ENCODE measurements at places on chromosomes 11 and 22. TPM values are rescaled to one million over a fixed set of nuclear protein-coding genes. Genes with fewer than 3 reads are reported as not detected.
A peak's percentile ranks its signal among the peaks of the same experiment; 100 is the strongest.

- no peak for DNase-seq
Observed at GRCh38 chr11:16293204-16293681, 63.1 kb downstream of the SOX6 start.

DNA sequence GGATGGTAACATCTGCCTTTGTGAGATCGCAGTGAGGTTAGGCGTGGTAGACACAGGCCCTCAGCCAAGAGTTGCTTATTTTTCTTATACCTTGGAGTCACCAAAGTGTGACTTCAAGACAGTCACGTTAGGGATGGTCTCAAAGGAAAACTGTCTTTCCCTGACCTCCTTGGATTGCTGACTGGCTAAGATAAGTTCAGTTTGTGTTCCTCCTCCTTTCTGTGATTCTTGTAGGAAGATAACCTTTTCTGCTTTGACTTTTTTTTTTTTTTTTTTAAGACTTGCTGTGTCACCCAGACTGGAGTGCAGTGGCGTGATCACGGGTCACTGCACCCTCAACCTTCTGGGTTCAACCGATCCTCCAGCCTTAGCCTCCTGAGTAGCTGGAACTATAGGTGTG, 23.1 kb downstream of the TAB1 start:
- no peak for DNase-seq

- no peak for DNase-seq
Observed at GRCh38 chr11:26847459-26847858, 125.6 kb upstream of the SLC5A12 start.

DNA sequence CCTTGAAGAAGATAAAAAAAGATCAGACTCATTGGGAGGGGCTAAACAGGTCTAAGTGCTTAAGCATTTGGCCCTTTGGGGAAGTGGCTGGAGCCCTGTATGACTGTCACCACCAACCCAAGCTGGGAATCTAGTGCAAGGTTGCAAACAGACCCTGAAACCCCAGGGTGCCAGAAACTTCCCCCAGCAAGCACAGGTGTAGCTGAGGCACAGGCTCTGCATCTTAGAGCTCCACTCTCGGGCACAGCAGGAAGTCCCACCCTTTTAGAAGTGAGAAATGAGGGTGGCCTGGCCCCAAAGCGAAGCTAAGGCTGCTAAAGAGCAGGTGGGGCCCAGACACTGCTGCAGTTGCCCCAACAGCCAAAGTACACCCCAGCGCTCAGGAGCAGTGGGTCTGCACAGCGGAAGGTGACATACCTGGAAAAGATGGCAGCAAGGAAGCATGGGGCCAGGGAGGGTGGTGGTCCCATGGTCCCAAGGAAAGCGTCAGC, 5.8 kb upstream of the KDM2A start:
- no peak for DNase-seq

DNA sequence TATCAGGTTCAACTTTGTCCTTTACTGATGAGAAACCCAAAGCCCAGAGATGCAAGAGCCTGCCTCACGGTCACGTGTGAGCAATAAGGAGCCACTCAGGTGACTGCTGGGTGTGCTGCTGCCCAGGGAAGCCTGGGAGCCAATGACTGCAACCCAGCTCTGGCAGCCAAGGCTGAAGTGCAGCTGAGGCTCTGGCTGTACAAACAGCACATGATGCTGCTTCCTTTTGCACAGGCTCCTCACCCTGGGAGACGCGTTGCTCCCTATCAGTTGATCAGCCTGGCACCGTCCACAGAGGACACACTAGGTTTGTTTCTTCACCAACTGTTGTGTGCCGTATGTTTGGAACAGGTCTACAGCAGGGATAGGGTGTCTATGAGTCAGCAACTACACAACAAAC, 168.7 kb downstream of the EFCAB6 start:
- DNase-seq, result no peak

GRCh38 chr11:16511116-16512114, 155.1 kb upstream of the SOX6 start:
- DNase-seq, result peak; percentile 1

GRCh38 chr11:31664129-31664528, 147.0 kb downstream of the PAX6 start:
- DNase-seq, result no peak

DNA sequence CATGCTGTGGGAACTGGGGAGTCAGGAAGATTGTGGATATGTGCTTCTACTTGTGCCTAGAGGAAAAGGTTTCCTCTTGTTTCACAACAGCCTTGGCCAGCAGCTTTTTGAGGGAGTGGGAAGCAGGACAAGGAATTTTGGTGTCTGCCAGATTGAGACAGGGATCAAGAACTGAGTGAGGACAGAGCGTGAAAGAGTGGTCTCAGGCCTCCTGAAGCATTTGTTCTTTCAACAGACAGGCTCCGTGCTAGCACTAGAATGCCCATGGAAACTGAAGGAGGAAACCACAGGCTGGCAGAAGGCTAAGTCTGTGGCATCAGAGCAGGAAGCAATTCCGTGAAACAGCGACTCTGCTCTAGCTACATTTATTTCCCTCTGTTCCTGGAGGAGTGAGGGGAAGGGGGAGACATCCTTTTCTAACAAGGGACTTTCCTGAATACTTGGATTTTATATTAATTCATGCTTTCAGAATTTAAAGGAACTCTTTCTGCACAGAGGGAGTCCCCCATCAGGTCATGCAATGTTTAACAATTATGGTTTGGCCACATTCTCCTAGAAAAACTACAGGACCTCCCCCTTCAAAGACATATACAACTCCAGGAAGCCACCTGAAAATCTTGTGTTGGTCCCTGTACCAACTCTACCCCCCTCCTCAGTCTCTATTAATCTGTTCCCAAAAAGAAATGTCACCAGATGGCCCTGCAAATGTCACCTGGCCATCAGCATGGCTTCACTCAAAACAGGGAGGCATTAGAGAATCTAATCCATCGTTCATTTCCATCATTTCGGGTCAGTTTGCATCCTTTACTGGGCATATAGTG, 96.1 kb downstream of the SYT9 start:
- DNase-seq, result no peak

DNA sequence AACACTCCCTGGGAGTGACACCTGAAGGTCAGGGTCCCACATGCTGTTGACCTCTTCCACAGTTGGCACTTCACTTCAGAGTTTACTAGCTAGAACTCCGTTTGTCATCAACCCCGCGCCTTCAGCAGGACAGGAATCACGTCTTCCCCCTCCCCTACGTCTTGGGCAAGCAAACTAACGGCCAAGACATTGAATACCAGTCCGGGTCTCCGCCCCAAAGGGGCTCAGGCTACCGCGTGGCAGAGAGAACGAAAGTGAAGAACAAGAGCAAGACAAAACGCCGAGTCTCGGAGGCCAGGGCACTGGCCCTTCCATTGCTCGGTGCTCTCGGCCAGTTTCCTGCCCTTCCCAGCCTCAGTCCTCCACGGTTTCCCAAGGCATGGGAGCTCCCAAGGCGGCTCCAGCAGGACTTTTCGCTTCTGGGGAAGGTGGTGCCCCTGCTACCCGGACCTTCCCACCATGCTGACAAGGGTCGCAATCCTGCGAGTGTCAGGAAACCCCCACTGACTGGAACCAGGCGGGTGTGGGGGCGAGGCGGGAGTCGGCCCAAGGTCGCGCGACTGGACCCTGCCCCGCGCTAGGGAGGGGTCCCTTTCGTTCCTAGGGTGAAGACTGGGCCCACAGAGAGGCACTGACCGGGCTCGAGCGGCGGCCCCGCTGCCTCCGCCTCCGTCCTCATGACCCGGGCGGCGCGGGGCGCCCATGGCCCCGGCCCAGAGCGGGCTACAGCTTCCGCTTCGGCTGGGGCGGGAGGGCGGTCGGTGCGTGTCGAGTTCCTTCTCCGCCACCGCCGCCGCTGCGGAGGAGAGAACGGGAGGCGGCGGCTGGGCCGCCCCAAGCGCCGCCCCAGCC, at the start of gene GUCD1:
TSS of gene GUCD1 (minus strand) at position 826 of the 852 bp plus-strand sequence. CDS start at position 679, 147 bp downstream.
- peak; percentile 40 for DNase-seq

DNA sequence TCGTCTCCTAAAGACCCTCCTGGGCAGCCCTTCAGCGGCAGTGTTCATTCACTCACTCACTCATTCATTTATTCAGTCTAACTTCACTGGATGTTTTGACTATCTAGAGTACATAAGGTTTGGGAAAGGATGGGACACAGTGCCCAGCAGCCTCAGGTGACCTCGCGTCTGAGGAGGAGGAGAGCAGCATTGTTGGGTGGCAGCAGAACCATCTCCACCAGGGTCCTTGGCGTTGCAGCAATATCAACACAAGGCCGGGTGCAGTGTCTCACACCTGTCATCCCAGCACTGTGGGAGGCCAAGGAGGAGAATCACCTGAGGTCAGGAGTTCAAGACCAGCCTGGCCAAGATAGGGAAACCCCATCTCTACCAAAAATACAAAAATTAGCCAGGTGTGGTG, 408.0 kb downstream of the BRD1 start:
- no peak for DNase-seq

DNA sequence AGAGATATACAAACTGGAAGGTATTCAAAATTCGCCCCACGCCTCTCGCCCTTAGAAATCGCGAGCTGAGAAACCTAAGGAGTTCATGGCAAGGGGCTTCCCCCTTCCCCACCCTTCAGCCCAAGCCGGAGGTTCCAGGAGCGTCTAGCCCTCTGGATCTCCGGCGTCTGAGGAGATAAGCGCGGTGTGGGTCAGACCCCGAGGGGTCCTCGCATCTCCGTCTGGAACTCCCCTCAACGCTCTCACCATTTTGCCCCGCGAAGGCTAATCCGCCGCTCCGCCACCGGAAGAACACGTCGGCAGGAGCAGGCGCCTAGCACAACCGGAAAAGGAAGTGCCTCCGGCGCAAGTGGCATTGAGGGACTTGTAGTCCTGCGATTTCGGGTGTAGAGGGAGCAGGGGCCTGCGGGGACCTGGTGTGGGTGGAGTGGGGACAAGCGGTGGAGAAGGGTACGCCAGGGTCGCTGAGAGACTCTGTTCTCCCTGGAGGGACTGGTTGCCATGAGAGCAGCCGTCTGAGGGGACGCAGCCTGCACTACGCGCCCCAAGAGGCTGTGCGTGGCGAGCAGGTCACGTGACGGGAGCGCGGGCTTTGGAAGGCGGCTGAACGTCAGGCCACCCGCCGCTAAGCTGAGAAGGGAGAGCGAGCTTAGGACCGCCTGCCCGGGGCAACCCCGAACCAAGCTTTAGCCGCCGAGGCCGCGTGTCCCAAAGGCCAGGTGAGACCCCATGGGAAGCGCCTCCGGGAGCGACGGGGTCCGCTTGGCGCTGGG, at the start of the genes FEN1 and TMEM258:
TSS of gene FEN1 (plus strand) at position 602 of the 773 bp plus-strand sequence. CDS start 2,451 bp downstream, outside the sequence.
TSS of gene TMEM258 (minus strand) at position 290 of the 773 bp plus-strand sequence. CDS start at position 249, 41 bp downstream.
- peak; percentile 95 for DNase-seq

DNA sequence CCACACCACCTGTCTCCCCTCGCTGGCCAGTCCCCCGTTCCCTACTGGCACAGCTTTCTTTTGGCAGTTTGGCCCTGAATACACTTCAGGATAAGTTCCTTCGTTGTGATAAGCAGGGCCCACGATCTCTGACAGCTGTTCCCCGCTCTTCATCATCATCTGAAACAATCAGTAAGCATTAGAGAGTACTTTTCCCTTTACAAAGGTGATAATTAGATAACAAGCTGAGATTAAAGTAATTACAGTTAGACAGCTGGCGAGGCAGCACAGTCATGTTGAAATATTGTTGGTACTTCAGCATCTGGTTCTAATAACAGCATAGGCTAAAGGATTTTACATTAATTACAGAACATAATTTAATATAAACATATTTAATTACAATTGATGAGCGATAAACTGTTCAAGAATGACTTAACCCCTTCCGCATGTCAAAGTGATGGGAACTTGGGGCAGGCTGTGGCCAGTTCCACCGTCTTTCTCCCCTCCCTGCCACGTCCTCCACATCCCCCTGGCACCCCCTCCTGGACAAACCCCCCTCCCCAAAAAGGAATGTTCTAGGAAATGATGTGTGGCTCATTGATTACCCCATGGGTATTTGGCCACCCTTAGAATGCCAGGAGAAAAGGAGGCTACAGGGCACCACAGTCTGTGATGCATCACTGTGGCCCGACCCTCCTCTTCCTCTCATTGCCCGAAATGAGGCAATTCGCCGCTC, 134.9 kb downstream of the RCN1 start:
- DNase-seq, result no peak

DNA sequence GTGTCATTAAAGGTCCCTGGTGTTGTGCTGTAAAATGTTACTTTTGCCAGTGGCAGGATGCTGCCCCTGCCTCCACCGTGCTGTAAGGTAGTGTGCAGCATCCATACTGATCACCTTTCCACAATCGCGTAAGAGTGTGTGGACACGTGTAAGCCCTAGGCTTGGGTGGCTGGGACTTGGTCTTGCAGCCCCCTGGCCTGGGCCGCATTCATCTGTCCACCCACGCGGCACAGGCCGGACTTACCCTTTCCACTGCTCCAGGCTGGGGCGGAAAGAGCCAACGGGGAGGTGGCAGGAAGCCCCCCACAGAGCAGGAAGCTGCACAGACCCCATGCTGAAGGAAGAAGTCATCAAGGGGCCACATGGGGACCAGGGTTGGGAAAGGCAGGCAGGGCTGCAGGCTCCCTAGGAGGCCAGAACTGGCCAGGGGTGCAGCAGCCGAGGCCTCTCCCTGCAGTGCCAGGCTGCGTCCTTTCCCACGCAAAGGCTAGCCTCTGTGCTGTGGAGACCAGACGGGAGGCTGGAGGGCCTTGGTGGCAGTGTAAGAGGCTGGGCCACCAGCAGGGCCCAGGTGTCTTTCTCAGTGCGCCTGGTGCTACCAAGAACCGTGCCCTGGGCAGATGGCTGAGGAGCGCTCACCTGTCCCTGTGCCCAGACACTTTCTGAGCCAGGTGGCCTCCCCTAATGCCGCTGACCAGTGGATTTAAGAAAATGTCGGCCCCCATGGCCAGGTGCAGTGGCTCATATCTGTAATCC, 11.7 kb upstream of the TMEM191C start:
- DNase-seq, result no peak

GRCh38 chr11:69605737-69606526, 35.0 kb upstream of the CCND1 start:
- no peak for DNase-seq

GRCh38 chr22:29689880-29690213, 30.0 kb upstream of the CABP7 start:
- DNase-seq, result no peak

GRCh38 chr11:62726156-62726914, 922 bp downstream of the HNRNPUL2 start:
- no peak for DNase-seq

DNA sequence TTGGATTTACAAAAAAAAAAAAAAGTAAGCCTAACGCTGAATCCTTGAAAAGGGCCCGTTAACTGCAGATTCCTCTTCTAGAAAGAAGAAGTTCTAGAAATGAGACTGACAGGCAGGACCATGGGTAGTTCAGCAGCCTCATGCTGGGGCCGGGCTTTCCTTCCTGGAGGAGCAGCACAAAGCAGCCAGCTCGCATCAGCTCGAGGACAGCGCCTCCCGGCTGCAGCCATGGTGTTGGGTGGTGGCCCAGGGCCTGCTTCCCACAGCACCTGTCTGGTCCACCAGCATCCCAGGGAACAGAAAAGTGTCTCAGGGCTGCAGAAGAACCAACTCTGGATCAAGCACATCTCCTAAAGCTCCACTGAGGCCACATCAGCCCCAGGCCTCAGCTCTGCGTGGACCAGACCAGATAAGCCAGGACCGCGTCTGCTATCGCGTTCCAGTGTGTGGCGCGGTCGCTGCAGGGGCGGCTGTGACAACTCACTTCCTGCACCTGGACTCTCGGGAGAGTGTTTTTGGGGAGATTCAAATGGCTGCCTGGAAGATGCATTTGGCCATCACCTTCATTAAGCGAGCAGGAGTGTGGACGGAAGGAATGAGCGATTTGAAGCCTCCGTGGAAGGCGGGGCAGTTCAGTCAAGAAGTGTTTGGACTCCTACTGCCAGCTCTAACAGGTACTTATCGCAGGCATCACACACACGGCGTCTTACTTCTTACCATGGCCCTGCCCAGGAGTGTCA, 53.5 kb downstream of the MYH9 start:
- DNase-seq, result peak; percentile 45

IGSF22 gene
- not detected for total RNA-seq

OR8G5 gene
- total RNA-seq, result not detected

SSTR3 gene
- not detected for total RNA-seq

AP5B1 gene
- total RNA-seq, result 13.0 TPM

KRTAP5-10 gene
- not detected for total RNA-seq

NUP50 gene
- total RNA-seq, result 51.7 TPM

INS gene
- not detected for total RNA-seq

C11orf71 gene
- 0.74 TPM for total RNA-seq

All from M059J (cell line).